ENCODE measurements at places on chromosomes 1 and 21.

GRCh38 chr1:48684381-48684780 lies 92.3 kb downstream of the BEND5 start:
- DNase-seq = no peak

DNA sequence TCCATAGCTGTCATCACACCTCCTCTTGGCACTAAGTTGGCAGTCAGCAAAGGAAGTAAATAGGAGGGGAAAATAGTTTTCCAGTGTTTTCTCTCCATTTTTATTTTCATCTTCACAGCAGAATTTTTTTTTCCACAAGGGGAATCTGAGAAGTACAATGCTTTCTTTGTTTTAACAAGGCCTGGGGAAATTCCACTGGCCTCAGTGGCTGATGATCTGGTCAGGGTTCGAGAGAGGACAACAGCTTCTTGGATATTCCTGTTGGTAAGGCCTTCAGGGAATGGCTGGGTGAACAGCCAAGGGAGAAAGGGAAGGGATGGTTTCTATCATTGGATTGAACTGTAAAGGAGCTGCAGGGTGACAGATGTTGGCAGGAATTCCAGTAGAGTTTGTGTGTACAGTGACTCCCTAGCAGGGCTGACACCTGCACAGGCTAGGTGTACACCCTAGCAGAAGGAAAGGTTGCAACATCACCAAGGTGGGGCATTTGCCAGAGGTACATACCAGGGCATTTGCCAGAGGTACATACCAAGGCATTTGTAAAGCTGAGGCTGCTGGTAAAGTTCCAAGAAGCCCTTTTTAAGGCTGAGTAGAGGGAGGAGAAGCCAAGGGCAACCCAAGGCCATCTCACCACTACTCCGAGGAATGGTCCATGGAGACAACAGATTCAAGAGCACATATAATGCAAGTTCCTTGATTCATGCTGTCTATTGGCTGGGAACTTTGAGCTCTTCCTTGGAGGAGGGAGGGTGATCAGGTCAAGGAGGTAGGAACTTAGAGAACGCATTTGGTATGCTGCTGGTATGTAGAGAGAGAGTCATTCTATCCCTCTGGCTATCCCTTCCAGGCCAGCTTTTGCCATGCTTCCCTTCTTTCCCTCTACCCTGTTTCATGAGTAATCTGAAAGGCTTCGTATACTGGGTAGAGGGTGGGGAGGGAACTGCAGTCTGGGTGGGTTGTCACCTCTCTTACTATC lies 3.1 kb downstream of the GJA5 start:
- no peak for DNase-seq

DNA sequence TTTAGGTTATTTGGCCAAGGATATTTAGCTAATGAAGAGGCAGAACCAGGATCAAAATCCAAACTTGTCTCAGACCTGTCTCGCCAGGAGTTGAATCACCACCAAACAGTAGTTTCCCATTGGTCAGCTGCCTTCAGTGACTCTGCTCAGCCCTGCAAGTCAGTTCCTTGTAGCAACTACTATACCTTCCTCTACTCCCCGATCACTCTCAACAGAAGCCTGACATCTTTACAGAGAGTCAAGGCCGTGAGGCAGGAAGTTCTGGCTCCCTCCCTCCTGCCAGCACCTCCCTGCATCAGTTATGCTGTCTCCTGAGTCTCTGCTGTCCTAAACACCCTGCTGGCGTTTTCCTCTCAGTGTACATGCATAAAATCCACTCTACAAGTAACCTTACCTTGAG lies 13.2 kb downstream of the PSMD4 start:
- DNase-seq = no peak

- no peak for DNase-seq
Measured at GRCh38 chr21:46435786-46436227, 22.9 kb upstream of the DIP2A start.

GRCh38 chr1:161193561-161194235 lies 5.2 kb downstream of the ADAMTS4 start:
- DNase-seq = no peak

- no peak for DNase-seq
Measured at GRCh38 chr1:170290991-170291390, 145.2 kb downstream of the NTMT2 start.

GRCh38 chr1:19458815-19459417 lies 26.4 kb downstream of the CAPZB start:
- DNase-seq = no peak

GRCh38 chr1:101013776-101014175 lies 11.8 kb downstream of the DPH5 start:
- DNase-seq = no peak

DNA sequence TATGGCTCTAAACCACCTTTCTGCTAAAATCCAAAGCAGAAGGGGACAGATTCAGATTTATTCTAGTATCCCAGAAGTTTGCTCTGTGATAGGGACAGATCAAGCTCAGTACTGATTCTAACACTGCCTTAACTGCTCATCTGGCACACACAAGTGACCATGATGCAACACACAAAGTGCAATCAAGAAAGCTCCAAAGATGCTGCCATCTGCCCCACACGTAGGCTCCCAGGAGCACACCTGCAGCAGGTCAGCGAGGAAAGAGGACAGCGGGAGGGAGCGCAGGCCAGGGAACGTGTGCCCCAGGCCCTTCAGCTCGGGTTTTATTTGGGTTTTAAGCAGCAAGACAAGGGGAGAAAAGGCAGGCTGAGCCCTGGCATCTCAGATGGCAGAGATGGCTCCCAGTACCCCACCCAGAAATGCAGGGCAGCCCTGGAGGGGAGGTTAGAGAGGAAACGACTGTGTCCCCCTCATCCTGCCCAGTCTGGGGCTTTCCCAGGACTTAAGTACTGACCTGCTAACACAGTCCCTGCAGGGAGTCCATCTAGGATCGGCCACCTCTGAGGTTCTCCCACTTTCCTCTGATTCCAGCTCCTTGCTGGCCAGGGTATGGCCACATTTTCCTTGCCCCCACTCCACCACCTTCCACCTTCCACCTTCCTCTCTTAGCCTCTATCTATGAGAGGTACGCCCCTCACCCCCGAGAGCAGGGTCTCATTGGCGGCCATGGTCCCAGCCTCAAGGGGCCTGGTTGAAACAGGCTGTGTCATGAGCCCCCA lies 1.2 kb downstream of the TRIM11 start:
- DNase-seq = no peak

DNA sequence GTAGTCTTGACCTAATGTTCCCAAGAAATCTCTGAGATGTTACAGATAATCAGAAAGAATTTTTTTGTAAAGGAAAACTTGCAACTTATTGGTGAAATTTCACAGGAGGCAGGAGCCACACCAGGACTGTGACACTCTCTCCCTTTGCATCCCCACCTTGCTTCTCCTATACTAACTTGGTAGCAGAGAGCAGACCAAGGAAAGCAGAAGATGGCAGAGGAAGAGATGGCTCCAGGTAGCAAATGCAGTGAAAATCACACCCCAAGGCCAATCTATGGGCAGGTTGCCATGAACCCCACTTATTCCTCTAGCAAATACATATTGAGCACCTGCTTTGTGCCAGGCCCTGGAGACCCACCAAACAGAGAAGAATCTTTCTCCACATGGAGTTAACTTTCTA lies 303.4 kb upstream of the C1orf174 start:
- no peak for DNase-seq

GRCh38 chr21:44051462-44051941 lies 39.4 kb downstream of the TRAPPC10 start:
- no peak for DNase-seq

GRCh38 chr1:98330224-98330623 lies 331.3 kb upstream of the SNX7 start:
- no peak for DNase-seq

- DNase-seq = no peak
Measured at GRCh38 chr1:99728494-99729235, 37.8 kb downstream of the FRRS1 start.

GRCh38 chr1:239426821-239427475 lies 40.6 kb downstream of the CHRM3 start:
- no peak for DNase-seq

DNA sequence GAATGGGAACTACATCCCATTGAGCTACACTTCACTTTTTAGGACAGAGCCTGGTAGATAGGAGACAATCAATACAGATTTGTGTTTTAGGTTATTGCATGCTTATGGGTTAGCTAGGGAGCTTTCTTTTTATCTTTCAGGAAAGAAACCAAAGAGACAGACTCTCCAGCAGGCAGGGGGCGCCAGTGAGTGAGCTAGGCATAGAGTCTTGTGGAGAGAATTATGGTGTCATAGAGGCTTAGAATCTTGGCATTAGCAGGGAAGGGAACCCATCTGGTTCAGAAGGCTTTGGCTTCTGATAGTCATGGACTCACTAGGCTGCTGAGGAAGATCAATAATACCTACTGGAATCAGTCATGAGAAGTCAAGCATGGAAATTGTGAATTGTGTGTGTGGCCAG lies at the start of gene SMCP:
Gene SMCP (plus strand): TSS at position 281 of the 400 bp plus-strand sequence. CDS start 6,101 bp downstream, outside the sequence.
- no peak for DNase-seq

- DNase-seq = no peak
Measured at GRCh38 chr1:227796359-227796915, 19.0 kb upstream of the PRSS38 start.

DNA sequence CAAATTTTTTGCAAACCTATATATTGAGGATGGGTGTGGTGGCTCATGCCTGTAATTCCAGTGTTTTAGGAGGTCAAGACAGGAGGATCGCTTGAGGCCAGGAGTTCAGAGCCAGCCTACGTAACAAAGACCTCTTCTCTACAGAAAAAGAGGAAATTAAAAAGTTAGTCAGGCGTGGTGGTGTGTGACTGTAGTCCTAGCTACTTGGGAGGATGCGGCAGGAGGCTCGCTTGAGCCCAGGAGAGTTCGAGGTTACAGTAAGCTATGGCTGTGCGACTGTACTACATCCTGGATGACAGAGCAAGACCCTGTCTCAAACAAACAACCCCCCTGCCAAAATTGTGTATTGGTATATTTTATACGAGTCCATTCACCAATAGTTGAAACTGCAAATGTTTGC lies 589.7 kb downstream of the DPYD start:
- no peak for DNase-seq

DNA sequence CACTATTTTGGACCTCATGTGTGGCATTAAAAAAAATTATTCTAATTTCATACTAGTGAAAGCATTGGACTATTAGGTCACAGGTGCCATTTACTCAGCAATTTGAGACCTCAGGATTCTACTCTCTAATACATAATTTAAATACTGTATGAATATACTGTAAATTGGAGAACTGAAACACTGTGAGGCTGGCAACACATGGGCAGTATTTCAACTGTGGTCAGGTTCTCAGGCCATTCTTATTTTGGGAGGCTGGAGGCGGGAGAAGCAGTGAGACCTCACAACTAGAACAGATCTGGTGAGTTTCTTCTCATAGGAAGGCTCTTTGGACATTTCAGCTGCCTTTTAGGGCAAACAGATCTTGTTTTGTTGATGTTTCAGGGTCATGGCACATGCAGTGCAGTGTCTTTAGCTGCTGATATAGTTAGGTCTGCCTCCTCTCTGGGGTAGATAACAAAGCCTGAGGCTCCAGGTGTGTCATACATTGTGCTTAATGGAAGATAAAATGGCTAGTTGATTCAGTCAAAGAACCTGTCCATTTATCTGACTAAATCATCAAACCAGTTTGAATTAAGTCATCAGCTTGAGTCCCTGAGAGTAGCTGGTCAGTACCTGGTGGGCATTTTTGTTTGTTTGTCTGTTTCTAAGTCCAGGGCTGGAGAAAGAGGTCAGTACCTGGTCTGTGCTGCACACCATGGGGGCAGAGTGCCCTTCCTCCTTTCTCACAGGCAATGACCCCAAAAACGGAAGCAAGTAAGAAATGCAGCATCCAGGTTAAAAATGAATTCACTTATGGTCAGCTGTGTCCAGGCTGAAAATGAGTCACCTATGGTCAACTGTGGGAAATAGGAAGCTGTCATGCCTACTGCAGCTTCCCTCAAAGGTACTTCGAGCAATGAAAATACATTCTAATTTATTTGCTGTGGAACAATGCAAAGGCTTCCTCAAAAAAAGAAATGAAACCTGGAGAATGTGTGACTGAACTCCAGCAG lies 216.2 kb downstream of the SDCCAG8 start:
- no peak for DNase-seq

DNA sequence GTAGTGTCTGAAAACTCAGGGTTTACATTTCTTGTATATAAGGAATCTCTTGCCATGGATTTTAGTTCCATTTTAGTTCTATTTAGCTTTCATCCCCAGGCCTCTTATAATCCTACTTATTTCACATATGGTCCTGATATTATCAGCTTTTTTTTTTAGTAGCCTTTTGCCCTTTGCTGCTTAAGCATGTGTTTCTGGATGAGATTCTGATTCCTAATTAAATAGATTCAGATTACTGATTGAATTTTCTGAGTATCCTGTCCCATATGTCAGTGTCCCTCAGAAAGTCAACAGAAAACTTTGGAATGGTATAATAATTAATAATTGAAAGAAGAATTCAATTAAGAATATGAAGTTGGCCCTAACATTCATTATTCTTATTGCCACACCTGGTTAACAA lies 134.7 kb upstream of the HOOK1 start:
- no peak for DNase-seq

- DNase-seq = no peak
Measured at GRCh38 chr1:5507340-5507739, 484.9 kb downstream of the NPHP4 start.

DNA sequence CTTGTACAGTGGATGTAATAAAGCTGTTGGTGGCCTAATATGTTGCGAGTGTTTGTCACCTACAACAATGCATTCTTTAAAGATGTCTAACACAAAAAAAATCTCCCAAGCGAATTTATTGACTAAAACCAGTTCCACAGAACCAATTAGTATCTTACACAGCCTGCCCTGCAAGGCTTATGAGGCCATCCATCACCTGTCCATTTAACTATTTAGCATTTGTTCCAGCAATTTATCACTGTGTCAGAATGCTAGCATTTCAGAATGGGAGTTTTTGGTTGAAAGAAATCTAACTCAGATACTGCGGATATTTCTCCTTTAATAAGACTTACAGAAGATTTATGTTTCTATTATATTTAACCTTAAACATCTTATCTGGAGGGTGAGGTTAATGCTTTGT lies 831.1 kb upstream of the PRMT6 start:
- no peak for DNase-seq

- DNase-seq = no peak
Measured at GRCh38 chr1:67704351-67704750, 19.4 kb downstream of the GADD45A start.

- no peak for DNase-seq
Measured at GRCh38 chr1:55826381-55827080, 611.4 kb upstream of the USP24 start.

DNA sequence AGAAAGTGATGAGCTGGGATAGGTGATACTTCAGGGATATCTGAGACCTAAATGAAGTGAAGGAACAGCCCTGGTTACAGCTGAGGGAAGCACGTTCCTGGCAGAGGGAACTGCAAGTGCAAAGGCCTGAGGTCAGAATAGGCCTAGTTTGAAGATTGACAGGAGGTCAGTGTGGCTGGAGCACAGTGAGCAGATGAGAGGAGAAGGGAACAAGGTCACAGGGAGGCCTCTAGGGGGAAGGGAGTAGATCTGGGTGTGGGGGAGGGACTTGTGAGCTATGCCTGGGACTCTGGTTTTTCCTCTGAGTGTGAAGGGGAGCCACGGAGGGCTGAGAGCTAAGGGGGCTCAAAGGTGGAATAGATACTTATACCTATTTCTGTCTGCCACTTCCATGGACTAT lies 736.4 kb downstream of the MATN1 start:
- DNase-seq = no peak

GRCh38 chr1:59560807-59561450 lies 253.8 kb upstream of the HOOK1 start:
- DNase-seq = no peak

Measured in omental fat pad (tissue), 4 donors.